ENCODE measurements at places on chromosomes 6 and 20.

DNA sequence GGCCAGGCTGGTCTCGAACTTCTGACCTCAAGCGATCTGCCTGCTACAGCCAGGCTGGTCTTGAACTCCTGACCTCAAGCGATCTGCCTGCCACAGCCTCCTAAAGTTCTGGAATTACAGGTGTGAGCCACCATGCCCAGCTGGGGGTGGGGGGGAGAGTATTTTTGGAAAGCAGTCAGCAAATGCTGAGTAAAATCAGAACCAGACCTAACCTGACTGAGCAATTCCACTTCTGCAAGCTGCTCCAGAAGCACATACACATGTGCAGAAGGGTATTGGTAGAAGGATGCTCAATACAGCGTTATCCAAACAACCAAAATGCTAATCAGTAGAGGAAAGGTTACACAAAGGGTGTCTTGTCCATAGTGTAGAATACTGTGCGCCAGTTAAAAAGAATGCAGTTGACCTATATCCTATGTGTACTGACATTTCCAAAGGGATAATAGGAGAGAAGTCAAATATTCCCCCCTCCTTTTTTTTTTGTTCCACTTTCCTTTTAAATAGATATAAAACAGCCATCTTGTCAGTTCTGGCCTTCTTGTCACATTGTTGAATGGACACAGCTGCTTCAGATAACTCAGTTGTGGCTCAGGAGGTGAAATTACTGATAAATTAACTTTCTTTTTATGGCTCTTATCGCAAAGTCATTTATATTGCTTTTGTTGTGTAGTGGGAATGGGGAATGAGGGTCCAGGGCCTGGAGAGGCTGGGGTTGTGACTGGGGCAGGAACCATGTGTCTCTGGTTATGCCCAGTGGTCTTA is 74.6 kb downstream of the DTD1 start:
- DNase-seq: no peak

DNA sequence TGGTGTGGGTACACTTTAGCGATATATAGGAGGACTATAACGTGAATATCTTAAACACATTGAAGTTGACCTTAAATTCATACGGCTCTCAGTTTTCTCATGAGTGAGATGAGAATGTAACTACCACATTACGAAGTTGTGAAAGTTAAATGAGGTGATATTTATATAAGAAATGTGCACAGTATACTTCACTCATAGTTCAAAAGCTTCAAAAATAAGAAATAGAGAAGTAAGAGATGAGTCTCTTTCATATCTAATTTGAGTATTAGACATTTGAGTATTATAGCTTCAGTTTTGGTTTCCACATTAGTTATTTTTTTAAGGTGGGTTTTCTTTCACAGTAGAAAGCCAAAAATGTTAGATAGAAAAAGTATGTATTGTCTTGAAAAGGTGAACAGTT is 183.3 kb downstream of the NKAIN2 start:
- no peak for DNase-seq

GRCh38 chr6:134358320-134358719 is 40.4 kb upstream of the SGK1 start:
- DNase-seq: no peak

GRCh38 chr6:81864124-81864523 is 111.6 kb upstream of the TENT5A start:
- DNase-seq: no peak

DNA sequence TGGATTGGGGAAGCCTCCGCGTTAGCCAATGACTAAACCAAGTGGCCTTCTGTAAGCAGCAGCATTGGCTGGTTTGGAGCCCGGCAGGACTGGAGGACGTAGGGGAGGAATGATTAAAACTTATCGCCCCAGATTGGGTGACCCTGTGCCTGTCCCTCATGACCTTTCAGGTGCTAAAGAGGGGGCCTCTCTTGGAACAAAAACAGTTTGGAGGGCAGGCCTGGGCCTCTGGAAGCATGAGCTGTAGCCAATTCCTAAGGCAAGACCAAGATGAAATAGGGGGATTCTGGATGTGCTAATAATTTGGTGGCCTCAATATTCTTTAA is 1.4 kb downstream of the GMPR start:
- no peak for DNase-seq

- no peak for DNase-seq
These were observed 9.6 kb upstream of the IL17A start for GRCh38 chr6:52176550-52176949.

GRCh38 chr6:21998582-21998981 is 298.3 kb downstream of the PRL start:
- no peak for DNase-seq

GRCh38 chr6:9948678-9949077 is 466.2 kb downstream of the TFAP2A start:
- no peak for DNase-seq

GRCh38 chr6:17352302-17352701 is 41.1 kb upstream of the CAP2 start:
- DNase-seq: no peak

DNA sequence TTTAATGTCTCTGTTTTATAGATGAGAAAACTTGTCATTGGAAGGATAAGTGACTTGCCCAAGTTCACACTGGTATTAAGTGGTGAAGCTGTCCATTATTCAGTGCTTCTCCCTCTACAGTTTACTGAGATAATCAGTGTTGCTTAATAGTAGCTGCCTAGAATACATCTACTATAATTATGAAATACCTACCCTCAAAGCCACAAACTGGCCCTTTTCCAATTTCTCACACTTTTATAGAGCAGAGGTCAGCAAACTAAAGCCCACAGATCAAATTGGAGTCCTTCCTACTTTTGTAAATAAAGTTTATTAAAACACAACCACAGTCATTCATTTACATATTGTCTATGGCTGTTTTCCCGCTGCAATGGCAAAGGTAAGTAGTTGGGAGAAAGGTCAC is 73.5 kb downstream of the EYS start:
- DNase-seq: no peak

DNA sequence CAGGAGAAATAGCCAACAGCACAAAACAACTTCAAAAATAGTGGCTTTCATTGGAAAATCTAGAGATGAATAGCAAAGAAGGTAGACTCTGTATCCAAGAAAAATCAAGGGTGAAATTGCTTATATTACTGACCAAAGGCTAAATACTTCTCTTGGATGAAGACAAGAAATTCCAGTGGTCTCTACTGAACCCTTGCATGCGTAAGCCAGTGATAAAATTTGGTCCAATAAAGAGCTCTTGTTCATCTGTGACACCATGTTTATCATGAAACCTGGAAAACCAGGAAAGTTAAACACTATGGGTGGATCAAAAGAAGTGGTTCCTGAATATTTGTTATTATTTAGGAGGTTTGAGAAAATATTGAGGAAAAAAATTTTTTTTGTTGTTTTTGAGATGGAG is 25.6 kb upstream of the SASH1 start:
- no peak for DNase-seq

- DNase-seq: no peak
These were observed 121.3 kb downstream of the CLVS2 start for GRCh38 chr6:123117145-123117908.

DNA sequence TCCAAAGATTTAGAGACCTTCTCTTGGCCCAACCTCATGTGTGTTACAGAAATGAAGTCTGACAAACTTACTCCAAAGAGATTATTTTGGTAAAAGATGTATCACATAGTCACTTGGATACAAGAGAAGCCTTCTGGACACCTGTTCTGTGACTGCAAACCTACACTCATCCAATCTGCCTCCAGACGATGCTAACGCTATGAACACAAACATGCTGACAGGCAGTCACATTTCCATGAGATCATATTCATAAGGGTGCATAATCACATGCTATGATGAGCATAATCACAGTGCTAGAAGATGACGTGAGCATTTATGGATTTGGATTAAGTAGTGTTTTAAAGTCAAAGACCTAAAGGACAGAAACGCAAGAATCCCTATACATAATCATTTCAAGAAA is 340.2 kb downstream of the HACE1 start:
- no peak for DNase-seq

GRCh38 chr6:61538801-61539200 is 747.2 kb downstream of the KHDRBS2 start:
- no peak for DNase-seq

DNA sequence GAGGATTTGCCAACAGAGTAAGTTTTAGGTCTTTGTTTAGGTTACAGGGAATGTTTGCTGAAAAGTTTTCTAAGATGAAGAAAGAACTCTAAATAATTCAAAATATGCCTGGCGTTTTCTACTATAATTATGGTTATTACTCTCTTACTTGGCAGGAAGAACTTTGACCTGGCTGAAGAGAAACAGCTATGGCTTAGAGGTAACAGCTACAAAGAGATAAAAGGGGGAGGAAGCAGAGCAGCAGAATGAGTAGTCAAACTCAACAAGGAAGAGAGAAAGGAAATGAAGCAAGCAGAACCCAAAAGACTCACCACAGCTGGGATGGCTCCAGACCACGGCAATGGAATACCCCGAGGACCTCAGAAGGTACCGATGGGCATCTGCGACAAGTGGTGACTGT is 95.6 kb downstream of the KIF16B start:
- DNase-seq: no peak

GRCh38 chr6:16244869-16245451 is 6.6 kb downstream of the GMPR start:
- no peak for DNase-seq

GRCh38 chr20:13546497-13547131 is 92.1 kb downstream of the TASP1 start:
- DNase-seq: peak; percentile 65

DNA sequence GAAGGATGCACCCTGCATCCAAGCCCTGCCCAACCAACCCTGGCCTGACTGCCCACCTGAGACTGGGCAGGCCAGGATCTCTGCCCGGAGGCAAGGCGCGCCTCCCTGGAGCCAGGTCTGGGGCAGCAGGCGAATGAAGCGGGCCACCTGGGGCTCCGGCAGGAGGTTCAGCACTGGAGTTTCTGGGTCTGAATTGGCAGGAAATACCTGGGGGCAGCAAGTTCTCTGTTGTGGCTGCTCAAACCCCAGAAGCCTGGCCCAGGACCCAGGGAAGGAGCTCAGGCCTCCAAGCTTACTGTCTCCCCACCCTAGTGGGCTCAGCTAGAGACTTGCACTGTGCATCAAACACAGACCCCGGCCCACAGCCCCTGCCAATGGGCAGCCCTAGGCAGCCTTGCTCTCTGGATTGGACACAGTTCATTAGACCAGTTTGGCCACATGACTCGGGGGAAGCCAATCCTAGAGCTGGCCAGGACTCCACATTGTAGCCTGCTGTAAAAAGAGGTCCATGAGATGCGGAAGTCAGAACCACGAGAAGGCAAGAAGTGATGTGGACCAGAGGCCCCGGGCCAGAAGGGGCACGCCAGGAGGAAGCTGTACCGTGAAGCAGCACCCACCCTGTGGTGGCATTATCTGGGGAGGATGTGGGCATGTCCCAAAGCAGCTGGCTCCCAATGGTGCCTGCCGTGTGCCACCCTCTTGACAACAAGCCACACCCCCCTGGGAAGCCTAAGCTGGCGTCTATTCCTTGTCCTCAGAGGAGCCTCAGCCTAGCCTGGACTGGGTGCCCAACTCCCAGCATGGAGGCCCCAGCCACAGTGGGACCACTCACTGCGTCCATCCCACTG is 3.1 kb downstream of the CPXM1 start:
- no peak for DNase-seq

GRCh38 chr6:44699082-44699481 is 311.6 kb downstream of the CDC5L start:
- DNase-seq: no peak

- DNase-seq: no peak
These were observed 681.8 kb downstream of the PTPRT start for GRCh38 chr20:42507874-42508273.

DNA sequence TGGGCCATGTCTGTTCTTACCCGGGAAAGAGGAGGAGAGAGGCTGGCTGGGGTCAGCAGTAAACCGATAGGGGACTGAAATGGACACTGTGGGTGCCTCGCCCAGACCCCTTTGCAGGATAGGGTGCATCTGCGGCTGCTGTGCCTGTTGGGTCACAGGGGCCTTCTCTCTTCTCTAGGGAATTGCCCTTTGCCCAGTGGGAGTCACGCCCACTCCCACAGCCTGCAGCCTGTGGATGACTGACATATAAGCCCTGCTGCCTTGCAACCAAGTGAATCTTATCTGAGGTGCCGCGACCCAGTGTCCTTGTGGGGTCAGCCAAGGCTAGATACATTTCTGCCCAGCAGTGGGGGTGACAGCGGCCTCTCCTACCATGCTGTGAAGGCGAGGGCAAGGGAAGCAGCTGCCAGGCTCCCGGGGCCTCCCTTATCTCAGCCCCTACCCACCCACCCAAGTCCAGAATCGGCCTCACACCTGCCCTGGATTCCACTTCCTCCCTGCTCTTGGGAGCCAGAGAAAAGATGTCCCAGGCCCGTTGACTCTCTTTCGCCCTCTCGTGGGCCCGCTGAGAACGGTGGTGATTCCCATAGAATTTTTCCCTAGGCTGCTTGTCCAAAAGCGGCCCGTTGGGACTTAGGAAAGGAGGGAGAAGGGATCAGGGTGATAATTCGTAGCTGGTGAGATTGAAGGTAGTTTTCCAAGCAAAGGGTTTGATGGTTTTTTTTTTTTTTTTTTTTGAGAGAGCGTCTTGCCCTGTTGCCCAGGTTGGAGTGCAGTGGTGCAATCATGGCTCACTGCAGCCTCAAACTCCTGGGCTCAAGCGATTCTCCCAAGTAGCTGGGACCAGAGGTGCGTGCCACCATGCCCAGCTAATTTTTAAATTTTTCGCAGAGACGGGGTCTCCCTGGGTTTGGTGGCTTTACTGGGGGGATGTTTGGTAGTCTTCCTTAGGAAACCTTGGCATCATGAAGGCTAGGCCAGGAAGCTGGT is 76.4 kb upstream of the RNF24 start:
- DNase-seq: no peak

DNA sequence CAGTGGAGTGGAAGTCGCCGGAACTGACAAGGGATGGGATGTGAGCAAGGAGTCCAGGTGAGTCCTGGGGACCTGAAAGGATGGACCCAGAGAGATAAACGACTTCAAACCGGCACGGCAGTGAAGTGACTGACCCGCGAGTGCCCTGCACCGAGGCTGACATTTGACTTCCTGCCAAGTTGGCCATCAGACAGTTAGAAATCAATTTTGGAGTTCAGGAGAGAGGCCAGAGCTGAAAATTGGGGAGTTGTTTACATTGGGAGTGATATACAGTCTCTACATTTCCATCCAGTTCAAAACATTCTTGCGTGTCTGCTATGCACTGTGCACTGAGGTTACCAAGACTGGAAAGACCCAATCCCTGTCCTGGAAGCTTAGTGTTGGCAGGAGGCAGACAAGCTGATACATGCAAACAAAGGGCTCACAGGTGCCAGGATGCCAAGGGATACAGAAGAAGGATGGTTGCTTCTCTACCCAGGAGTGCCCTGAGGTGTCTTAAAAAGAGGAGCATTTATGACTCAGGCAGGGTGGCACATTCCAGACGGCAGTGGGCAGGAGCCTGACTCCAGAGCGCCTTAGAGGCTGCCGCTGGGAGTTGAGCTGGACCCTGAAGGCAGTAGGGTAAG is 186.6 kb downstream of the MTHFD1L start:
- DNase-seq: no peak

GRCh38 chr20:1423625-1424106 is 30.8 kb upstream of the FKBP1A start:
- no peak for DNase-seq

- no peak for DNase-seq
These were observed 3.5 kb upstream of the HTR1B start for GRCh38 chr6:77466451-77467437.

- DNase-seq: no peak
These were observed 175.4 kb upstream of the PRND start for GRCh38 chr20:4546342-4546741.

Data from amniotic stem cell (primary cell).